DMS53 (cell line): ENCODE measurements at places on chromosomes 16 and 17.

- peak; percentile 32 for DNase-seq
These were observed 5.1 kb upstream of the C17orf113 start for GRCh38 chr17:42055496-42055895.

DNA sequence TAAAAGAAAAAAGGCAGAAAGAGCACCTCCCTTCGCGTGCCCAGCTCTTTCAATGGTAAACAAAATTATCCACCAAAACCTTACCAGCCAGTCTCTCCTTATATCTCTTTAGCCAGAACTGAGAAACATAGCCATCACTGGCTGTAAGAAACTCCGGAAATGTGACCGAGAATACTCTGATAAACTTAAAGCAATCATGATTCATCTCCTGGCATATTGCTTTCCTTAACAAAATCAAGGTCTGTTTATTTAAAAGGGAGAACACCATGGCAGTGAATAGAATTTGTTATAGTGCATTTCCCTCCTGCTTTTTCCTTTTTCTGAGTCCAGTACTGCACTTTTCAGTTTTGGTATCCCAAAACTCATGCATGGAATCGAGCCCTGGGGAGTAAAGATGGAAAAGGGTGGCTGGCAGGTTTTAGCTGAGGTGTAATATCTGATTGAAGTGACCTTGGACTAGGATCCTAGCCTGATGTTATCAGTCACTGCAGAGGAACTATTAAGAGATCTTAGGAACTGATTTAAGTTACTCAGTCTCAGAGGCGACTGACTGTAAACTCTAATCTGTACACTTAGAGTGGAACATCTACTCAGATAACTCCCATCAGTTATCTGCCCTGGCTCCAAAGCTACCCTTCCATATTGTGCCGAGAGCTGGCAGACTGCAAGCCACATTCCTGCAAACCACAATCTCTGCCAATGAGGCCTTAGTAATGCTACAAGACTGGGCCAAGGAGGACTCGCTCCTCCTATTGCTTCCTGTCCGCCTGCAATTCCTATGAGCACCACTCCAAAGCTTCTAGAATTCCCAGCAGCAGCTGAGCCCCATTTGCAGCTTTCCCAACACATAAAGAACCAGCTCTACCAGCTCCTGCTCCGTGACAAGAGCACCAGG, 7.4 kb upstream of the COX10 start:
- DNase-seq = no peak

DNA sequence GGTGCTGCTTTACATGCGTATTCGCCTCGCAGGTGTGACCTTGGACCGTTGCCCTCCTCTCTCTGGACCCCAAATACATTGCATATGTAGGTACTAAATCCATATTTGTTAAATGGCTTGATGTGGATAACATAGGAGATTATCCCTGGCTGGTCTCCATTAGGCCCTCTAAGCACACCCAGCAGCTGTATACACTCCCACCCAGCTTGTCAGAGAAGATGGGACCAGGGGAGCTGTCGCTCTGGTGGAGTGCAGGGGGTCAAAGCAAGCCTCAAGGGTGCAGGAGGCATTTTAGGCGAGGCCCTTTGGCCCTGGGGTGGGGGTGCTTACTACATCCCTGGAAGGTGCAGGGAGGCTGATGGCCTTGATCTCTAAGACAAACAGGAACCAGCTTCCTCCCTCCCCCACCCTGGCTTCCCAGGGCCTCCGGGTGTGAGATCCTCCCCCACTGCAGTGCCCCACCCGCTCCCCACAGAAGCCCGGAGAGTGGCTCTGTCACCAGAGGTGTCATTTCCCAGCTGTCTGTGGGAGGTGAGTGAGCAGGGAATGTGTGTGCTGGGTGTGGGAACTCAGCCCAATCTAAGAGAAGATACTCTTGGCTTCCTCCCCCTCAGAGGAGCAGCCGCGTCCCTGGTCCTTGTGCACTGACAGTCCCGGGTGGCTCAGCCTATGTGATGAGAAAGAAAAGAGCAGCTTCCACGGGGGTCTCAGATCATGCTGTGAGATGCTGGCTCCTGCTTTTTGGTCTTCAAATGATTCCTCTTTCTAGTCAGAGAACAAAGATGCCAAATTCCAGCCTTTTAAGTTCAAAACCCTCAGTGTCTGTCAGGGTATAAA, 1.4 kb upstream of the VAMP2 start:
- DNase-seq = peak; percentile 88

DNA sequence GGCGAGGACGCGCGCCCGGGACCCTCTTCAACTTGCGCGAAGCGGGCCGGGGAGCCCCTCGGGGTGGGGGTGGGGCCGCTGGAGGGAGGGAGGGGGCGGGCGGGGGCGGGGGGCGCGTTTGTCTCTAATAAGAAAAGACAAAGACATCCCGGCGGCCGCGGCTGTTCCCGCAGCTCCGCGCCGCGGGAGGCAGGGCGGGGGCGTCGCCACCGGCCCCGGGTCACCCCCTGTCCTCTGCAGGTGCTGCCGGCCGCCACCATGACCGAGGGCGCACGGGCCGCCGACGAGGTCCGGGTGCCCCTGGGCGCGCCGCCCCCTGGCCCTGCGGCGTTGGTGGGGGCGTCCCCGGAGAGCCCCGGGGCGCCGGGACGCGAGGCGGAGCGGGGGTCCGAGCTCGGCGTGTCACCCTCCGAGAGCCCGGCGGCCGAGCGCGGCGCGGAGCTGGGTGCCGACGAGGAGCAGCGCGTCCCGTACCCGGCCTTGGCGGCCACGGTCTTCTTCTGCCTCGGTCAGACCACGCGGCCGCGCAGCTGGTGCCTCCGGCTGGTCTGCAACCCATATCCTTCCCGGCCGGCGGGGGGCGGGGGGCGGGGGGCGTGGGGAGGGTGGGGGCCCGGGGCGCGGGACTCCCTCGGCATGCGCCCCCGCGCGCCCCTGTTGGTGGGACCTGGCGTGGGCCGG, 714 bp downstream of the CACNA1H start:
- DNase-seq = no peak

DNA sequence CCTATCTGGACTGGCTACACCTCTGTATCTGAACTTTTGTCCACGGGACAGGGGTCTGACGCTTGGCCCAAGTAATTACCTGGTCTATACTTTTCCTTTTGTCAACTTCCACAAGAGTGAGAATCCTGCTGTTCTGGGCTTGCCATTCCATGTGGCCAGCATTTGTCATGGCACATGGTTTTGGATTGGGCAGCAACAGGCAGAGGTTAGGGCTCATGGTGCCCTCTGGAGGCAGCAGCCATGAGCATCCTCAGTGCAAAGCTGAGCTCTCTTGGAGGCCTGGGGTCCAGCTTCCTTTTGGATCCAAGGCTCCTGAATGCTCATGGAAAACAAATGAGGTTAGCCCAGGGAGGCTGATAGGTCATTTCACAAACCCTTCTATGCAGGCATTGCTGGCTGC, 7.5 kb upstream of the EDC4 start:
- peak; percentile 73 for DNase-seq

DNA sequence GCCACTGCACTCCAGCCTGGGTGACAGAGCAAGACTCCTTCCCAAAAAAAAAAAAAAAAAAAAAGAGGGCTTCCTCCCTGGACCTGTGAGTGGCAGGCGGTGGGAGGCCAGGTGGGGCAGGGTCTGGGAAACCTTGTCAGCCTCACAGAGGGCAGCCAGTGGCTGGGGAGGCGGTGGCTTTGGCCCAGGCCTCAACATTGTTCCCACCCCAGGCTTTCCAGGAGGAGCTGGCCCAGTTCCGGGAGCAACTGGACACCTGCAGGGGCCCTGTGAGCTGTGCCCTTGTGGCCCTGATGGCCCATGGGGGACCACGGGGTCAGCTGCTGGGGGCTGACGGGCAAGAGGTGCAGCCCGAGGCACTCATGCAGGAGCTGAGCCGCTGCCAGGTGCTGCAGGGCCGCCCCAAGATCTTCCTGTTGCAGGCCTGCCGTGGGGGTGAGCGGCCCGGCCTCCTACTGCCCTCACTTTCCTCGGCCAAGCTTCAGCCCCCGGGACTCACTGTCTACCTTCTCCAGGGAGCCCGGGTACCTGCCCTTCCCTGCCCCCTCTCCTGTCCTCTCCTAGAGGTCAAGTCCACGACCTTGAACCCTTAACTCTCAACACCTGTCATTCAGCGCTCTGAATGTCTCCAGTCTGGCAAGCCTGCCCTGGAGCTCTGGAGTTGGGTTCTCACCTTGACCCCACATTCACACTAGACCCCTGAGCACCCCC, 12.4 kb downstream of the ZNF213 start:
- DNase-seq = no peak

- DNase-seq = no peak
These were observed 34.6 kb upstream of the PVALEF start for GRCh38 chr17:81130385-81131361.

- no peak for DNase-seq
These were observed 5.7 kb downstream of the HS3ST3B1 start for GRCh38 chr17:14306596-14306995.

- DNase-seq = no peak
These were observed 18.6 kb downstream of the GRIN2C start for GRCh38 chr17:74840989-74841666.

- no peak for DNase-seq
These were observed 202.2 kb upstream of the CACNG5 start for GRCh38 chr17:66632731-66633130.

DNA sequence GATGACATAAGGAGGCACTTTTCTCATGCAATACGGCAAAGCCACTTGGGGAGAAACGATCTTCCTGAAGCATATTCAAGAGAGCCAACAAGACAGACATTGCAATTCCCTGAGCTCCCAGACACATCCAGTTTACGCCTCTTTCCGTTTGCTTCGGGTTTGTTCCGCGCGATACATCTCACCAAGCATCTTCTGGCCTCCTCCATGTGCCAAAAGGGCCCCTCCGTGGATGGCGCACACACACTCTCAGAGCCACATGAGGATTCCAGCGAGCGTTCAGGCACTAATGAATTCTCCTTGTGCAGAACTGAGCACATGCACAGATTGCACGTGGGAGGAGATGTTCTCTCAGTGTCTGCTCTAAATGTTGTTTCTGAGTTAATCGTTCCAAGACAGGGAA, 146.7 kb upstream of the SHISA6 start:
- no peak for DNase-seq

DNA sequence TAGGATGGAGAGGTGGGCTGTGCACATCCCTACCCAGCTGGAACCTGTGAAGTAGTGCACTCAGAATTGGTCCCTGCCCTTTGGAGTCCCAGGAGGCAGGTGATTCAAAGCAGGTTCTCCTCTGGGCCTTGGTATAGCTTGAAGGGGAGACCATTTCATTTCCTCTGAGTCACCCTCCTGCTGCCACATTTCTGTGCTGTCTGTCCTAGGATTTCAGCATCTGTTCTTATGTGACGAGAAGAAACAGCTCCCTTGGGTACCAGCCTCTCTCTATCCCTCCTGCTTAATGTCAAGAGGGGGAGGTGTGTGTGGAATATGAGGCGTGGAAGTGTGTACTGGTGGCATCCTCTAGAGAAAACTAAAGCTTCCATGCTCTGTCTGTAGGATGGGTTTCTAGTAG, 5.0 kb upstream of the NFE2L1 start:
- peak; percentile 34 for DNase-seq
